ENCODE measurements at places on chromosomes 13 and 19. TPM values are rescaled to one million over a fixed set of nuclear protein-coding genes. Genes with fewer than 3 reads are reported as not detected.

Gene DAPK3
- total RNA-seq, result 101 TPM

Gene WTIP
- 19.5 TPM for total RNA-seq

Gene ICAM5
- 0.51 TPM for total RNA-seq

Gene CAPN12
- total RNA-seq, result 0.83 TPM

Gene KASH5
- not detected for total RNA-seq

All from ovary (tissue), 10 donors.